ENCODE measurements at places on chromosomes 3 and 15.

GRCh38 chr15:70451821-70452653 lies 311.3 kb downstream of the UACA start:
- DNase-seq, result no peak

DNA sequence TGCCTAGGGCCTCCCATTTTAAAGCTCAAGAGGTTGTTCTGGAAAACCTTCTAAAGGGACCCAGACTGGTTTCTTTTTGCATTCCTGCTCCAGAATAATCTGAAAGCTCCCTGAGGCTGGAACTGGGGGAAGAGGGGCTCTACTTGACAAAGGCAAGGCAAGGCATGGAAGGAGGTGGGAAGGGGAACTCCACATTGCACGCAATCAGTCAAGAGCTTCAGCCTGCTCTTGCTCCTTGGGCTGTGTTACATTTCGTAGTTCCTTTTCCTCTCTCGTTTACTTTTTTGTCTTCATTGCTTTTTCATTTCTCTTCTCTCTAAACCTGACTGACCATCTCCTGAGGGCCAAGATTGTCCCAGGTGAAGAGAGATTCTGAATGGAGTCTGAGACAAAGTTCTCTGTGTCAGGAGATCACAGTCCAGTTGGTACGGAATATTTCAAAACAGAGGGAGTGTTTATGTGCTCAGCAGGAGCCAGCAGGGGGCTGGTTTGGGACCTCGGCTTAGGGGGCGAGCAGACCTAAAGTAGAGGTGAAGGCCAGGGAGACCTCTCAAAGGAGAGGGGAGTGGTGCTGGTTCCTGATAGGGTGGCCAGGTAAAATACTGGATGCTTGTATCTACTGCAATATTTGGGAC lies 6.0 kb upstream of the KCTD6 start:
- no peak for DNase-seq

- no peak for DNase-seq
Measured at GRCh38 chr3:67901681-67902080, 247.3 kb upstream of the SUCLG2 start.

DNA sequence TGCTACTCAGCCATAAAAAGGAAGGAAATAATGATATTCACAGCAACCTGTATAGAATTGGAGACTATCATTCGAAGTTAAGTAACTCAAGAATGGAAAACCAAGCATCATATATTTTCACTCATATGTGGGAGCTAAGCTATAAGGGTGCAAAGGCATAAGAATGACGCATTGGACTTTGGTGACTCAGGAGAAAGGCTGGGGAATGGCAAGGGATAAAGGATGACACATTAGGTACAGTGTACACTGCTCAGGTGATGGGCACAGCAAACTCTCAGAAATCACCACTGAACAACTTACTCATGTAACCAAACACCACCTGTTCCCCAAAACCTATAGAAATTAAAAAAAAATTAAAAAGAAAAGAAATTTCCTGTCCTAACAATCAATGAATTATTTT lies 42.7 kb downstream of the ALCAM start:
- no peak for DNase-seq

DNA sequence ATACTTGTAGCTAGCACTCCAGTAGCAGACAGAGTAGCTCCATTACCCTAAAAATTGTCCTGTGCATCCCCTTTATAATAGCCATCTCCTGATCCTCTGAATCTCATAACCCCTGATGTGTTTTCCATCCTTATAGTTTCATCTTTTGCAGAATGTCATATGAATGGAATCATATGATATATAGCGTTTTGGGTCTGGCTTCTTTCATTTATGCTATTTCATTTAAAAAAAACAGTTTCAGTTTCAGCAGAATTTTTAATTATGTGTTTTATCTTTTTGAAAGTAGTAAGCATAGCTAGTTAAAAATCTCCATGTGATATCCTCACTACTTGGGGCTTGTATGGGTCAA lies 132.7 kb downstream of the KLF13 start:
- DNase-seq, result no peak
